ENCODE measurements at places on chromosomes 16 and 17.
A peak's percentile ranks its signal among the peaks of the same experiment; 100 is the strongest.

DNA sequence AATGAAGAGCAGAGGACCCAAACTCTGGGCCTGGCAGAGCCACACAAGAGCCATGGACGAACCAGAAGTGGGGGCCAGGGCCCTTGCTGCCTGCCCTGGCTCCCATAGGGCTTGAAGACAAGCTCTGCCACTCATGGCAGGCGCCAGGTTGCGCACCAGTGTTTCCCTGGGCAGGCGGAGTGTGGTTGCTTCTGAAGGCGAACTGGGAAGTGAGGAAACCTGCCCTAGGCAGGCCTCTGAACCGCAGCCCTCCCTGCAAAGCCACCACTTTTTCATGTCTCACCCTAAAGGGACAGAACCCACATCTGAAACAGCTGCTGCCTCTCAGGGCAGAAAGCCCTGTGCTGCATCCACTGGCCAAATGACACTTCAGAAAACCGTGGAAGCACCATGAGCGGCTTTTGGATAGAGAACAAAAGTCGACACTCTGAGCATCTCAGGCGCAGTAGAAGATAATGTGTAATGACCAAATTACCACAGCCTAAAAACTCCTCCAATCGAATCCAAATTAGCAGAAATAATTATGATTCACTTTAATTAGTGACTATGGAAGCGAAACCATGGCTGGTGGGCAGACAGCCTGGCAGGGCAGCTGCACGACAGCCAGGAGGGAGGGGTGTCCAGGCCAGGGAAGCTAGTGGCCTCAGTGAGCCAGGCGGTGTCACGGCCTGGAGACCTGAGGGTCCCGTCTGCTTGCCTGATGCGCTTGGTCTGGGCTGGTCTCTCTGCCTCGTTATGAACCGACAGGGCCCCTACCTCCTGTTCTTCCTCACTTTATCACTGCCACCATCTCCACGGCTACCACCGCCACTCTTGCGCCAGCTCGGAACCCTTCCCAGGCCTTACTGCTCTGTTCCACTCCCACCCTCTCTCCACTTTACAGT is 59.1 kb downstream of the PRMT7 start:
- no peak for DNase-seq

DNA sequence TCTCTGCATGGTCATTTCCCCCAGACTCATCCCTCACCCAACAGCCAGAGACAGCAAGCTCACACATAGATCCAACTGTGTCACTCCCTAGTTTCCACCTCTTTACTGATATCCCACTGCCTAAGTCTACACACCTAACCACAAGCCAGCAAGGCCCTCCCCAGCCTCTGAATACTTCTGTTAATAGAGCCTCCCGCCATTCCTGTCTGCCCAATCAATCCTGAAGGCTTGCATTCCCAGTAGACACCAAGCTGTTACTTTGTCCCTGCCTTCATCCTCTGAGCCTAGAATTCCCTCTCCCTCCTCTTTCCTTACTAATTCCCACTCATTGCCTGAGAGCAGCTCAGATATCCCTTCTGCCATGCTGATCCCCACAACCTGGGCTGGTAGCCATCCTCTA is 4.7 kb downstream of the C17orf113 start:
- DNase-seq, result no peak

DNA sequence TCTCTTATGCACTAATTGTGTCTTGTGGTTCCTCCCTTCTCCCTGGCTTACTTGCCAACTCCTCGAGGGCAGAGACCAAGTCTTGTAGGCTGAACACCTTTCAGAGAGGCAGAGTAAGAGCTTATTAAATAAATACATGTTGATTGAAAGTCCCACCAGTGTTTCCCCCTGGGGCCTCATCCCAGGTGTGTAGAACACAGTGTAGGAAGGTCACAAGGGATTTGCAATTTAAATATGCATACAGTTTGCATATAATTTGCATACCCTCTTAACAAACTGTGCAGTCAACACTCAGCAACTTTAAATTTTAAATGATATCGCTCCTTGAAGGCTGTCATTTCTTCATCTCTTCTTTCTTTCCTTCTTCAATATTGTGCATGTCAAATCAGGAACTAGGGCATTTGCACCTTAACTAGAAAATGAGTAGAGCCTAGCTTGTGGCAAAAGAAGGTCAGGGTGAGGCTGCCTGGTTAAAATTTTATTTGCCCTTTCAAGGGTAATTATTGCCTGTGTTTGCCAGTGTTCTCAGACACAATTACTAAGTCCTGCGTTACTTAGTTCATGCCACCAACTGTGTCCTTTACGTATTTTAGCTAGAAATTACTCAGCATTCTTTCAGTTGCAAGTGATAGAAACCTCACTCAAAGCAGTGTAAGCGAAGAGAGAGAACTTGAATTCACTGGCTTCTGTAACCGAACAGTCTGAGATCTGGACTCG is 465.7 kb downstream of the HAPSTR1 start:
- no peak for DNase-seq

DNA sequence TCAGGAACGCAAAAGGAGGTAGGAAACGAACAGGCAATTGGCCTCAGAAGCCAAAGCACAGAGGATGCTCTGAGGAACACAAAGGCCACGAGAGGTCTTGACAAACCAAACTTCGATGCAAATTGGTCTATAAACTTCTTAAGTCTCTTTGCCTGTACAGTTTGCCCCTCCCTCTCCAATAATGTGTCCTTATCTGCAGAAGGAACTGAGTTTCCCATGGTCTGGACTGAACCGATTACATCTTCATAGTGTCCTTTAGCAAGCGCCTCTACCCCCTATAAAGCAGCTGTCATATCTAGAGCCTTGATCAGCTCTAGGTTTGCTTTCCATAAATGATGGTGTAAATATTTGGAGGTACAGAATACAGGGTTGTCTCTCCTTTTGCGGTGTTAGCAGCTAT is 3.1 kb upstream of the CDRT4 start:
- no peak for DNase-seq

GRCh38 chr16:793414-793813 is 5.0 kb downstream of the CHTF18 start:
- no peak for DNase-seq

- DNase-seq, result no peak
These were observed 910.5 kb downstream of the CDH11 start for GRCh38 chr16:64211331-64211730.

DNA sequence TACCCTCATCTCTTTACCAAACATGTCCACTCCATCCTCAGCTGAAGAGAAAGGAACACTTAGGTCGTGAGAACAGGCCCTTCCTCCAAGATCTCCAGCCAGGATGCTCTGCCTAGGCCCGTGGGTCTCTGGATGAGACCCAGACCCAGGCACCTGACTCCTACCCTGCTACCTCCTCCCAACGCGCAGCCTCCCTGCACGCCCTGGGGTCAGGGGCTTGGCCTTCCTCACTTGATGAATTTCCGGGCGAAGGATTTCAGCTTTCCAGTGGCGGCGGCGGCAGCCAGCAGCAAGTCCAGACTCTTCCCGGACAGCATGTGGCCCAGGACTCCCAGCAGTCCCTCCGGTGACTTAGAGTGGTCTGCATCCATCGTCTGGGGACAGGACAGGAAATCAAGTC is 13.4 kb downstream of the CSF3 start:
- DNase-seq, result no peak

DNA sequence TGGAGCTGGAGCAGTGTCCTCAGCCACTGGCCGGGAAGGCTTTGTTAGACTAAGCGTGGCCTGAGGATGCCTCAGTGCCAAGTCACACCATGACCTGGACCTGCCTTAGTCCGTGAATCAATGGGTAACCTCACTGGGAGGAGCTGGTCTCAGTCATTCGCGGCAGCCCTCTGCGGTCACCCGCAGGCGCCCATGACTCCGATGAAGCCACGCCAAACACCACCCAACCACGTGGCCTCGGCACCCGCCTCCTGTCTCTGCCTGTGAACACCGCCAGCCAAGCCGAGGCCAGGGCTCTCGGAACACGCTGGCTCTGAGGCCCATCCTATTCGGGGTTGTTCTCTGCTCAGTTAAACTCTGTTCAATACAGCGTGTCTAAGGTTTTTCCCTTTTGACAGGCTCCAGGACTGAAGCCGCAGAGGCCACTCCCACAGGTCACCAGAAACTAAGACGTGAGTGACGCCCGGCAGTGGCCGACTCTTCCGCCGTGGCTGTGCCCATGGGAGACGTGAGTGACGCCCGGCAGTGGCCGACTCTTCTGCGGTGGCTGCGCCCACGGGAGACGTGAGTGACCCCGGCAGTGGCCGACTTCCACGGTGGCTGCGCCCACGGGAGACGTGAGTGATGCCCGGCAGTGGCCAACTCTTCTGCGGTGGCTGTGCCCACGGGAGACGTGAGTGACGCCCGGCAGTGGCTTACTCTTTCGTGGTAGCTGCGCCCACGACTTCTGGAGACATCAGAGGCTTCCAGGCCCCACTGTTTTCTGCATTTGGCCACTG is 16.8 kb upstream of the PABPN1L start:
- no peak for DNase-seq

- DNase-seq, result peak; percentile 28
These were observed 6.0 kb downstream of the CPSF4L start for GRCh38 chr17:73255671-73256181.

DNA sequence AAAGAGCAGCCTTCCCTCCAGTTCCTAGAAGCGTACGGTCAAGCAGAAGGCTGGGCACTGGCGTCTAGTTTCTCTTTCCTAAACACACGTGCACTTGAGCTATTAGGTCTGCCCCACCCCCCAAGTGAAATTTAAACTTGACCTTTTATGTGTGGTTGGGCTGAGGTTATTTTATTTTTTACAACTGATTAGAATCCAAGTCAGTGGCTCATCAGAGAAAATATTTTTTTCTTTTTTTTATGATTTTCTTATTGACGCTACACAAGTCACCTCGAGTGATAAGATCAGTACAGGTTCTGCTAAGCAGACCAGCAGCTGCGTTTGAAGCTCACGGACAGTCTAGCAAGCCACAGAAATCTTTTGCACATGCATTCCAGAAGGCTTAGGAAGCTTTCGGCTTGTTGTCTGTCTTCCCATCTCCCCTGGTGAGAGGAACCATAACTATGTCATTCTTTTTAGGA is 95.1 kb downstream of the ZFHX3 start:
- DNase-seq, result no peak

GRCh38 chr17:45172232-45172540 is 10.5 kb downstream of the HEXIM2 start:
- DNase-seq, result no peak
